ENCODE measurements at places on chromosomes 12 and 14.

GRCh38 chr12:50271724-50272247, 11.5 kb downstream of the LIMA1 start:
- no peak for DNase-seq

DNA sequence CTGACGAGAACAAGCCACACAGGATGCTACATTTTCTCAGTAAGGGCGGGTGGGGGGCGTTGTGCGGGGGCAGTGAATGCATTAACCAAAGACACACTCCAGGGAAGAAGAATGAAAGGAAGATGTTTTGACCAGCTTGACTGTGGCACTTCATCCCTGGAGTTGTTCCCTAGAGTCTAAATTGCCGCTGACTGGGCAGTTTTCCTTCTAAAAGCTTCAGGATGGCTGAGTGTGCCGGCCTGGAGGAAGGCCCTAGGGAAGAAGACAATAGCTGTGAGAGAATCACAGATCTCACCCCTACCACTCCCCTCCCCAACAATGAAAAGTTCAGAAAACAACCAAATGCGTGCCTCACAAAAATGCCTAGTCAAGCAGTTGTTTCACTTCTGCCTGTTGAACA, 67.2 kb downstream of the NKX2-1 start:
- DNase-seq = no peak

GRCh38 chr14:71011479-71011878, 104.2 kb downstream of the PCNX1 start:
- DNase-seq = no peak

DNA sequence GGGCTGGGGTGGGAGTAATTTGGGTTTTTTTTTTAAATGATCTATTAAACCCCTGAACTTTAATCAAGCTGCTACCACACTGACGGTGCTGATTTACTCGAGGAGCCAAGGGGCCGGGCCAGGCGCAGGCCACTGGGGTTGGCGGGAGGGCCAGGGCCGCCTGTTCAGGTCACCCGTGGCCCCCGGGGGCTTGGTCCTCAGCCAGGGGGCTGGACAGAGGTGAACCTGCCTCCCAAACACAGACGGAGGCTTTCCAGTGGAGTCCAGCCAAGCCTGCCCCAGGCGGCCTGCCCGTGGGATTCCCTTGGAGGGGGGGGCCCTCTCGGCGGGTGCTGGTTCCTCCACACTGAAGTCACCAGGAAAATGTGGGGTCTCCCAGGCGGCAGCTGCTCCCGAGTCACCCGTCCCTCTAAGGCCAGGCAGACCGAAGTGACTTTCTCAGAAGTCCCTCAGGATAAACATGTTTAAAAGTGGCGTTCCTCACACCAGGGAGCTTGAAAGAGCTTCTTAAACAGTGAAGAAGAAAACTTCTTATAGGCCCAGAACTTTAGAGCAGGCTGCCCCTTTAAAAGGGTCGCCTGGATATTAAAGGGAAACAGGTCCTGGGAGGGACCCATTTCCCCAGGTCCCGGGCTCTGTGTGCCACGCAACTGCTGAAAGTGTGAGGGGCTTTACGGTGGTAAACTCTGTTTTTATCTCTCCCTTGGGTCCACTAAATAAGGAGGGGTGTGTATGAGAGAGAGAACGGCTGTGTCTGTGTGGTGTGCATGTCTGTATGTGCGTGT, 167.2 kb upstream of the GSC start:
- no peak for DNase-seq

DNA sequence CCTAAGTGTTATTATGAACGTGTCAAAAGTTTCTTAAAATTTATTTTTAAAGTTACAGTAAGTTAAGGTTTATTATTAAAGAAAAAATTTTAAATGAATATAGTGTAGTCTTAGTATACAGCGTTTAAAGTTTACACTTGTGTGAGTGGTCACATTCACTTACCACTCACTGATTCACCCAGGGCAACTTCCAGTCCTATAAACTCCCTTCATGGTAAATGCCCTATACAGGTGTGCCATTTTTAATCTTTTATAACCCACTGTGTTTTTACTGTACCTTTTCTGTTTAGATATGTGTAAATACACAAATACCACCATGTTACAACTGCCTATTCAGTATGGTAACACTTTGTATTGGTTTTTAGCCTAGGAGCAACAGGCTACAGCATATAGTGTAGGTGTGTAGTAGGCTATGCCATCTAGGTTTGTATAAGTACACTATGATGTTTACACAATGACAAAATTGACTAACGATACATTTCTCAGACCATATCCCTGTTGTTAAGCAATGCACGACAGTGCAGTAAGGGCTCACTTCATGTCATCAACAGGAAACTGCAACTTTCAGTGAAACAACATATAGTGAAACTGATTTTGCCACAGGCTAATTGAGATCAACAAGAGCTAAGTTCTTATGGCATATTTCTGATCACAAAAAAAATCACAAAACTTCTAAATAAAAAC, 112.0 kb upstream of the TMCC3 start:
- no peak for DNase-seq

DNA sequence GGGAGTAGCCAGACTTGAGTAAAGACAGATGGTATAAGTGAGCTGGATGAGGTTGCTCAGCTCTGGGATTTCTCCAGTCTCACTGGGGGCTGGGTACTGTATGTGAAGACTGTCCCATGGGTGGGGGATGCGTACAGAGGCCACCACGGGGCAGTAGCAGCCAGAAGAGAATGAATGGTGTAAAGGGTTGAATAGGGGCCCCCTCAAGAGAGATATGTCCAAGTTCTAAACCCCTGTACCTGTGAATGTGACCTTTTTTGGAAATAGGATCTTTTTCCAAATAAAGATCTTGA, 21.8 kb upstream of the BCDIN3D start:
- DNase-seq = no peak

GRCh38 chr12:7068240-7068993, 7.9 kb downstream of the C1S start:
- no peak for DNase-seq

GRCh38 chr12:66062290-66062625, 68.3 kb downstream of the LLPH start:
- no peak for DNase-seq

GRCh38 chr14:23091294-23092225, 3.4 kb downstream of the ACIN1 start:
- DNase-seq = no peak
